Activated CD4-positive, alpha-beta T cell treated with anti-CD3 and anti-CD28 coated beads, Interleukin-2, amount 10 ng/mL, durations not matched to agents 7 days and 5 days (primary cell): ENCODE measurements at places on chromosomes 3 and 15.

GRCh38 chr15:69298697-69299441 lies at the start of gene PAQR5:
PAQR5 (plus strand) TSS chr15:69298912; CDS start chr15:69360081, 61,169 bp downstream.
- DNase-seq: no peak

- no peak for DNase-seq
Observed at GRCh38 chr3:43959498-43960447, 269.0 kb downstream of the ABHD5 start.

DNA sequence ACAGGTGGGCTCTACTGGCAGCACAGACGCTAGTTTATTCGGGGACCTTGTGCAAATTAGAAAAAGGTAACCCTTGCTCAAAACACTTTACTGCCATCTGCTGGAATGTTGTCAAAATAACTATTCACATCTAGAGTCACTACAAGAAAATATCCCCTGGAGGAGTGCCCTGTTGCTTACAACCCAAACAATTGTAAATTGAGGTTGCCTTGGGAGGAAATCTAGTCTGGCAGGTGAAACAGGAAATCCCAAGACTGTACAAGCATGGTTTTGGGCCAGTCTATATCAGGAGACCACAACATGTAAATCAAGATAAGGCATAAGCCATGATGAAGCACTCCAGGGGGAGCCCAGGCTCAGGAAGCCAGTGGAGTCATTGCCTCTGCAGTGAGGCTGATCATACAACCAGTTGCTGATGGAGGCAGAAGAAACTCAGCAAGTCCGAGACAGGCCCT lies 136.8 kb upstream of the ACP3 start:
- peak; percentile 9 for DNase-seq

DNA sequence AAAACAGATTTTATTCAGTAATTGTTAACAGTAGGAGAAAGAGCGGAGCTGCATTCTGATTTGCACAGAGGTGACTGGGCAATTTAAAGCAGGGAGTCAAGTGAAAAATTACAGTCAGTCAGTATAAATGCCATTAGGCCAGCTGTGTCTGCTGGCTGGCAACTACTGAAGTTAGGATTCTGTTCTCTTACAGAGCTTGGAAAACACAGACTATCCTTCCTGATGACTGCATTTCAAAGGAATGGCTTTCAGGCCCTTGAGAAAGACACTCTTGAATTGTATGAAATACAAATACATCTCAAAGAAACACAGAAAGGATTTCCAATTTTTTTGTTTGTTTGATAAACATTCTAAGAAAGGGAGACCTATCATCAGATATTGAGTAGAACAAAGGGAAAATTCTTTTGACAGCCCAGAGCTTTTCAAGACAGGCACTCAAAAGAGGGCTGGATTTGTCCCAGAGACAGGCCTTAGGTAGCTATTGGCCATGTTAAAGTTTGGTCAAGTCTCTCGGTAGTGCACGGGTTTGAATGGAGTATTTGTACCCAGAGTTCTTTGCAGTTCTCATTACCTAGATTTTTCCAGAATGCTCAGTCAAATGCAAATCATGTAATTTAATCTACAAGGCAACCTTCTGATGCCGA lies 551.2 kb upstream of the CCDC54 start:
- no peak for DNase-seq

DNA sequence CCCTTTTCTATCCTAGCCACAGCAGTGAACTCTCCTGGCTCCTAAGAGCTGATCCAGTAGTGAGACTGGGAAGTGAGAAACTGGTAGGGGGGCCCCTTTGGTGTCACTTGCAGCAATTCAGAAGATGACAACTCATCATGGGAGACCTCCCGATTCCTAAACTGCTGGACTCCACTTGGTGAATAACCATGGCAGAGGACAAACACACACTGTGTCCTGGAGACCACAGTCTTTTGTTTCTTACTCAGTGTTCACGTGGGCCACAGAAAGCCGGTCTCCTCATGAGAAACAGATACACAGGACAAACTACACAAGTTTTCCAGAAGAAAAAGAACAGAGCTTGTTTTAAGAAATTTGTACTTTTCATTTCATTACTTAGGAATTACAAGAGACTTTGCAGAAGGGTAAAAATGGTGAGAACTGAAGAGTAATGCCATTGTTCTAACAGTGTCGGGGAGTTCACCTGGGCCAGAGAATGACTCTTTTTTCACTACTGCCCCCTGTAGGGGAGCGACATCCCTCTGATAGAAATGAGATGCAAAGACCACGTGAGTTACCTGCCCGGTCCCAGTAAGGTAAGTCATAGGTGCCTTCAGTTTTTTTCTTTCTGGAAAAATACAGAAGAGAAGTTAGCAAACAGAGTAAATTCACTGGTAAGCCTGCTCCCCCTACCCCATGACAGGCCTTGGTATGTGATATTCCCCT lies 38.1 kb downstream of the ST3GAL6 start:
- DNase-seq: no peak

DNA sequence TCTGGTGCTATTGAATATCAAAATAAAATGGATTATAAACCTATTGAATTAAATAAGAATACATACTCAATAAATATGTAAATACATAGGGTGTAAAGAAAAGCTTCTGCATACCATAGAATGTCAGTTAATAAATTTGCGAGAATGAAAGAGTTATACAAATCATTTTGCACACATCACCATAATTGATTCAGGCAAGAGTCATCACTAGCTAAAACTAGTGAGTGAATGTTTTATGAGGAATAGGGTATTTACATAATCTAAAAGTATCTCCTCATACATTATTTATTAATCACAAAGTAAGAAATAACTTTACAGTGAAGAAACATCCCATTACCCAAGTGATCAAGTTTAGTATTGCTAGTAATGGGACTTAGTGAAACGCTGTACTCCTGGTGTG lies 13.6 kb downstream of the EXOG start:
- no peak for DNase-seq

- DNase-seq: no peak
Observed at GRCh38 chr3:79063624-79064023, 704.2 kb downstream of the ROBO1 start.

DNA sequence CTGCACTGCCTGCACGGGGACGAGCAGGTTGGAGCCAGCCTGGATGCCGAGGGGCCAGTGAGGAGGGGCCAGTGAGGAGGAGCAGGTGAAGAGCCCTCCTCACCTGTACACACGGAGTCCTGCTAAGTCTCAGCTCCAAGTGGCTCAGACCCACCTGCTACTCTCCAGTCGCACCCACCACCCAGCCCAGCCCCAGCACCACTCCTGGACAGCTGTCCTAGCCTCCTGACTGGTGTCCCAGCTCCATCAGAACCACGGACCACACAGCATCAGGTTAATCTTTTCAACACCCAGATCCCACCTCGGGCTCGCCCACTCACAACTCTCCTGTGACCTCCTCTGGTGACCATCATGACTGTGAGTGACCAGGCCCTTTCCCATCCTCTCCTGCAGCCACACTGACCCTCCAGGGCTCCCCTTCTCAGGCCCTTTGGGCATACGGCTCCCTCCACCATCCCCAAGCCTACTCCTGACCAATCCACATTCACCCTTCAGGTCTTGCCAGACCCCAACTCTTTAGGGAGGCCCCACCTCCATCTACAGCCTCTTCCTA lies 13.8 kb downstream of the EFCC1 start:
- no peak for DNase-seq

DNA sequence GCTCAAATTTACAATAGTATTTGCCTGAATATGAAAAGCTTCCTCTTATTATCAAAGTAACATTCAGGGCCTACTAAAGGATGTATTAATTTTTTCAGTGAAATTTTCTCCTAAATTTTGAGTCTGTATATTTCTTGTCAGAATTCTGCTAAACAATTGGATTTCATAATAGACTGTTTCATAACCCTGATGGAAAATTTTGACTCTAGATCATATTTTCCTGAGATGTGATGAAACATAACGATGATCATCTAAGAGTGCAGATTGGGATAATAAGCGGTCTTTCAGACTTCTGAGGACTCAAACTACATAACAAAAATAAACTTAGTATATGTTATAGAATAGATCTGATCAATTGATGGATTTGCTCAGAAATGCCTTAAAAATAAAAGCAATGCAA lies 574.5 kb upstream of the TBL1XR1 start:
- DNase-seq: no peak

DNA sequence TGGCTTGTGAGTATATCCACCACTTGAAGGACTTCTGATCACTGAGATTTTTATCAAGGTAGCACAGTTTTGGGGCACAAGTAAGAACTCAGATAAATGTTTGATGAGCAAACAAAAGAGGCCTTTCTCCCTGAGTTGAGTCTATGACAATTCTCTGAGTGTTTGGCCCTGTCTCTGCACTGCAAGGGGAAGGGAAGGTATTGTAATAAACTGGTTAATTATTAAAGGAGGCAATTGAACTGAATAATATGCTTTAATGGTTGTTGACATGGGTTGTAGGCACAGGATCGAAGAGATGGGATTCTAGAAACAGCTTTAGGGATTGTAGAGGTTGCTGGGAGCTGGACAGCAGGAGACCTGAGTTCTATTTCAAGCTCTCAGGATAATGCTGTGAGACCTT lies 95.0 kb upstream of the MRPL3 start:
- no peak for DNase-seq

DNA sequence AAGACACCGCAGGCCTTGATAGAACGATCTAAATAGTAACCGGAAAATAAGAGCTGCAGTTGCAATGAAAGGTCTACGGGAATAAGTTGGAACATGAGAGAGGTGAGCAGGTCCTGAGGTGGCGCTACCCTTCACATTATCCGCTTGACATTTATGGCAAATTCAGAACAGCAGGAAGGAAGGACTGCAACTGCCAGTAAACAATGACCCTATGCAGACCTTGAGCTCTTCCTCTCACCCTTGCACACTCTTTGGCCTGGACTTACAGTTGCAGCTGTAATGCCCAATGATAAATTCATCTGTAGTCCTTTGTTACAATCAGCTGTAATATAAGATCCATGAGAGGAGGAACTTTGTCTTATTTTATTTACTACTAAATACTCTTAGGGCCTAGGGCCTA lies 32.3 kb upstream of the TRIM59 start:
- DNase-seq: no peak

- DNase-seq: no peak
Observed at GRCh38 chr3:138119423-138119766, 4.0 kb upstream of the DZIP1L start.

DNA sequence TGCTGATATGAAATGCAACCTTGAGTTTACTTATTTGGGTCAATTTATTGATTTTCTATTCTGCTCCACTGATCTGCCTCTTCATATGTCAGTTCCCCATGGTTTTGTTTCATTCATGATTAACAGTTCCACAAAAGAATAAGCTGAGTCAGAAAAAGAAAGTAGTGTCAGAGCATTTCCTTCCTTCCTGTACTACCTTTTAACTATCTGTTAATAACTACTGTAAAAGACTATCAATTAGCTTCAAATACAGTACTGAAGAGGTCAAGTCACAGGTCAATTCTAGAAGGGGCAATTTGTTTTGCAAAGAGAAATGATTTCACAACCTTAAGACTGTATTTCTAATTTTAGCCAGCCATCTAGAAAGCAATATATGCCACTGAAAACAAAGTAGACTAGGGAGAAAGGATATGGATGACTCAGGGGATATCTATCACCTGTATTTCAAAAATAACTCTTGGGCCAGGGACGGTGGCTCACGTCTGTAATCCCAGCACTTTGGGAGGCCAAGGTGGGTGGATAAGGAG lies 129.5 kb downstream of the TFDP2 start:
- DNase-seq: no peak

DNA sequence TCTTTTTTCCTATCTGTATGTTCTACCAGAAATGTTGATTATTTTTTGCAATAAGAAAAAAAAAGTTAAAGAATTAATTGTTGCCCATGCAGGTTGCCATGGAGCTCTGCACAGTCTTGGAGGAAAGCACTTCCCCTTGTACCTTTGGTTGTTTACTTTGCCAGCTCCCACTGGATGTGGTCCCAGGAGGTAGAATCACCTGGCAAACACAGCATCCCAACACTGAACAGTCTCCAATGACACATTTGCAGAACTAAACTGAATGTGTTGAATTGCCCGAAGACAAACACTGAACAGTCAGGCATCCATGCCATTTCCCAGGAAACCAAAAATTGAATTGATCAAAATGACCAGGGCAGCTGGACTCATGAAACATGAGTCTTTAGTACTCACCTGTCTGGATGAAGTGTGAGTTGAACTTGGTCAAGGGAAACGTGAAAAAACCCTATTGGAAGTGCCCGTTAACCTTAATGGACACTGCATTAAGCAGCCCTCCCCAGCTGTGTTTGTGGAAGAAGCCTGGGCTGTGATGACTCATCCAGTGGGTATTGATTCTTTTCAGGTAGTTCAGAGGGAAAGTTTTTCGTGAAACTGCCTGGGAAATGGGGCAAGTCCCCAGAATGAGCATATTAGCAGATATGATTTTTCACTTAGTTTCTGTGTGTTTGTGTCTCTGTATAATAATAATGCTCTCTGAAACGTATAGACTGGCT lies 284.7 kb upstream of the STT3B start:
- no peak for DNase-seq

DNA sequence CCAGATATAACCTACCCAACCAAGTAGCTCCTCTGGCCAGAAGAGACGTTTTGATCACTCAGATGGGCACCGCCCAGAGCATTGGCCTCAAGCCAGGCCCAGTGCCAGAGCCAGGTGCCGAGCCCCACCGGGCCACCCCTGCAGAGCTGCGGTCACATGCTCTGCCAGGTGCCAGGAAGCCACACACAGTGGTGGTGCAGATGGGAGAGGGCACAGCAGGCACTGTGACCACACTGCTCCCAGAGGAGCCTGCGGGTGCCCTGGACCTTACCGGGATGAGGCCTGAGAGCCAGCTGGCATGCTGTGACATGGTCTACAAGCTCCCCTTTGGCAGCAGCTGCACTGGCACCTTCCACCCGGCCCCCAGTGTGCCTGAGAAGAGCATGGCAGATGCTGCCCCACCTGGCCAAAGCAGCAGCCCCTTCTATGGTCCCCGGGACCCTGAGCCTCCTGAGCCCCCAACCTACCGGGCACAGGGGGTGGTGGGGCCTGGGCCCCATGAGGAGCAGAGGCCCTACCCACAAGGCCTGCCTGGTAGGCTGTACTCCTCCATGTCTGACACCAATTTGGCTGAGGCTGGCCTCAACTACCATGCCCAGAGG lies 19.1 kb upstream of the APEH start:
- no peak for DNase-seq

DNA sequence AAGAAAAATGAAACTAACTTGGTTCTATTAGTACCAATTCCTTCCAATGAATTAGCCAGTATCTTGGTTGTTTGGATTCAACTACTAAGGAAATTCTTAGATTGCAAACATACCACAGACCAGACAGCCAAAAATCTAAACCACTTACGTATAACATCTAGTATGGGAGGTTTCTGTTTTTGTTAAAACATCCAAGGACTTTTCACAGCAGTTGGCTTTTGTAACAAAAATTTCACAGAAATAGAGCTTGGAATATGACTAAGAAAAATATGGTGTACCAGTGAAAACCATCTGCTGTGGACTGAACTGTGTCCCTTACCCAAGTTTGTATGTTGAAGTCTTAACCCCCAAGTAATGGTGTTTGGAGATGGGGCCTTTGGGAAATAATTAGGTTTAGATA lies 199.2 kb downstream of the OTOL1 start:
- DNase-seq: no peak

DNA sequence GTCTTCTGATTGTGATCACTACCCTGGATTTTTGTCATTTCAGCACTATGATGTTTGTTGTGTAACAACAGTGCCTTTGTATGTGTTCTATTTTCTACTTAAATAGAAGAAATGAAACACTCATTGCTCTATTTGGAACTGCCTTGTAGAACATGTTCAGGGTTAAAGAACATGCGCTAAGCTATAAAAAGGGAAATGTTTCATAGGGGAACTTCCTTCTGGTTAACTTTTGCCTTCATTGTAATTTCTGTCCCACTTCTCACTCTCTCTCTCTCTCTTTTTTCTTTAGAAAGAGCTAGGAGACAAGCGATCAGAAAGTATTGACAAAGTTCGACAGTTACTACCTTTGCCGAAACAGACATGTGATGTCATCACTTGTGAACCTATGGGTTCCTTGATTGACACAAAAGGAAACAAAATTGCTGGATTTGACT lies at the start of gene P2RY12:
Gene P2RY12 (minus strand): TSS at position 13 of the 434 bp plus-strand sequence. CDS start 45,908 bp downstream, outside the sequence.
- no peak for DNase-seq
